Naive thymus-derived CD4-positive, alpha-beta T cell (primary cell): ENCODE measurements at places on chromosomes 13 and 19.

- DNase-seq, result no peak
Measured at GRCh38 chr13:52421216-52421615, 15.2 kb upstream of the THSD1 start.

DNA sequence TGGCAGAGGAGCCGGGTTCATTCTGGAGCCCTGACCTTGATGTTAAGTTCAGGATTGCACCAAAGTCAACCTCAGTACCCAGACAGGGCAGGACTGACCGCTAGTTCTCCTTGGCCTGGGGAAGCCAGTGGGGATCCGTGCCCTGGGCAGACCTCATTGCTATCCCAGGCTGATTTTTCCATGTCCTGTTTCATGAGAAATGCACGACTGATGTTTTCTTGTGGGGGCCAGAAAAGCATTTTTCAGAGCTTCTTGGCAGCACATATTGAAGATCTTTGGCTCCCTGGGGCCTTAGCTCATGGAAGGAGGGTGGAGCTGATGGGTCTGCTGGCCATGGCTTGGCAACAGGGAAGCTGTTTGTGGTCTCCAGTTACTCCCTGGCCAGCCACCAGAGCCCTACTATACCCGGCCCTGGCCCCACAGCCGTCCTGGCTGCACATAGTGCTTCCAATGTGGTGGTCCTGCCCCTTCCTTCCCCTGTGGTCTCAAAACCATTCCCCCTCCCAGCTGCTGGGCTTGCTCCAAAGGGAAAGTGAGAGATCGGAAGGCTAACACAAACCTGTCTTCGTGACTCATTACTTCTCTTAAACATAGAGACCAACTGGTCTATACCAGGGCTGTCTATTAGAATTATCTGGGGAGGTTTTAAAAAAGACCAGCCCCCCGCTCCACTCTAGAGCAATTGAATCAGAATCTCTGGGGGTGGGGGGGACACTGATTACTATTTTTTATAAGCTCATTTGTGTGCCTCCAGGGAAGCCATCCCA, 11.2 kb downstream of the IL17D start:
- no peak for DNase-seq

GRCh38 chr19:3661284-3662238, 35.0 kb upstream of the CACTIN start:
- DNase-seq, result no peak

GRCh38 chr13:88932950-88933349, 1261.8 kb downstream of the SLITRK5 start:
- DNase-seq, result no peak

DNA sequence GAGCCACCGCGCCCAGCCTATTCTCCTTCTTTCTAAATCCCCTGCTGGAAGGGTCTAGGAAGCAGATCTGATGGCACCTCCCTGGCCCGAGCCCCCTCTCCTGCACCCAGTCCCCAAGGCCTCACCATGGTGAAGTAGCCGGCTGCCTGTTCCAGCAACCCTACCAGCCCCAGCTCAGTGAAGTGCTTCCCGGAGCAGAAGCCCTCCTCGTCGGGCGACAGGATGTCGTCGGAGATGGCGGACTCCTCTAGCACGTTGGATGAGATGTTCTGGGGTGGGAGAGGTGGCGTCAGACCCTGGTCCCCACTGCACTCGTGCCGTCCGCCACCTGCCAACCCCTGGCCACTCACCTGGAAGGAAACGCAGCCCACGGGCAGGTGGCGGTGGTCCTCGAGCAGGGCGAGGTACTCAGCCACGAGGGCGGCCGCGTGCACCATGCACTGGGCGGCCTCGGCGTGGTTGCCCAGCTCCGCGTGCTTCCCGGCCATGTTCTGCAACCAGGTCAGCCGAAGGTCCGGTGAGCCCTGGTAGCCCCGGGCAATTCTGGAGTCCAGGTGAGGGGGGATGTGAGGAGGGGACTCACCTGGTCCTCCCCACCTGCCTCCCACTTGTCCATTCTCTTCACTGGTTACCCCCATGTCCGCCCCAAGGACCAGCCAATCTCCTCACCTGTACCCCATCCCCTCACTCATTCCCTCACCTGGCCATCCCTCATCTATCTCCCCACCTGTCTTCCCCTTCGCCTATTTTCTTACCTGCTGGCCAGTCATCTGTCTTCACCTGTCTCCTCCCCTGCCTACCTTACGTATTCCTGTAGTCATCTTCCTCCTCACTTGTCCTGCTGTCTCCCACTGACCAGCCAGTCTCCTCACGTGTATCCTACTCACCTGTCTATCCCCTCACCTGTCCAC, 11.5 kb upstream of the KANK2 start:
- no peak for DNase-seq

DNA sequence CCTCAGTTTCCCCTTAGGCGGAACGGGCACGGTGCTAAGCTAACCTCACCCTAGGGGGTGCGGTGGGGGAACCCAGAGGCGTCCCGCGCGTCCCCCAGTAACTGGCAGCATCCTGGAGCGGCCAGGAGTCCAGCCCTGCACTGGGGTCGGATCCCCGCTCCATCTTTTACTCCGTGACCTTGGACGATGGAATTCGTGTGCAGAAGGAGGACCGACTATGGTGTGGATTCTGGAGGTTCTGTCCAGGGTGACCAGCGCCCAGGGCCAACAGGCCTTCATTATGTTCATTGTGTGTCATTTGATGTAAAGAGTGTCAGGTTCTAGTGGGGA, 630 bp downstream of the SPPL2B start:
- no peak for DNase-seq

- no peak for DNase-seq
Measured at GRCh38 chr19:9523885-9524474, 14.5 kb downstream of the ZNF426 start.
